ENCODE measurements at places on chromosomes 3 and 15. TPM values are rescaled to one million over a fixed set of nuclear protein-coding genes. Genes with fewer than 3 reads are reported as not detected.

GPR149 gene
- 0.37 TPM for total RNA-seq

ADCY5 gene
- 75.2 TPM for total RNA-seq

HGD gene
- 0.96 TPM for total RNA-seq

TMCO5A gene
- not detected for total RNA-seq

BCL2A1 gene
- total RNA-seq, result 1.1 TPM

PSTPIP1 gene
- 6.5 TPM for total RNA-seq

DNA sequence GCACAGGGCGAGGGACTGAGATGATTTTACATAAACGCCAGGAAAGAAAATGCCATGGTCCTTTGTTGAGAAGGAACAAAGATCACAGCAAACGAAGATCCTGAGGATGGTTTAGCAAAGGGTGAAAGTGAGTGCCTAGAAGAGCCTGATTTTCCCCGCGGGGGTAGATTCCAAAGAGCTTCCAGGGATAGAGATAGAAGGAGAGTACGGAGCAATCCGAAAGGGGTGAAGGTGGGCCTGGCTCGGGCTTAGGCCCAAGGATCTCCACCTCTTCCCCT lies 977 bp downstream of the CDC25A start:
- DNase-seq, result no peak

DNA sequence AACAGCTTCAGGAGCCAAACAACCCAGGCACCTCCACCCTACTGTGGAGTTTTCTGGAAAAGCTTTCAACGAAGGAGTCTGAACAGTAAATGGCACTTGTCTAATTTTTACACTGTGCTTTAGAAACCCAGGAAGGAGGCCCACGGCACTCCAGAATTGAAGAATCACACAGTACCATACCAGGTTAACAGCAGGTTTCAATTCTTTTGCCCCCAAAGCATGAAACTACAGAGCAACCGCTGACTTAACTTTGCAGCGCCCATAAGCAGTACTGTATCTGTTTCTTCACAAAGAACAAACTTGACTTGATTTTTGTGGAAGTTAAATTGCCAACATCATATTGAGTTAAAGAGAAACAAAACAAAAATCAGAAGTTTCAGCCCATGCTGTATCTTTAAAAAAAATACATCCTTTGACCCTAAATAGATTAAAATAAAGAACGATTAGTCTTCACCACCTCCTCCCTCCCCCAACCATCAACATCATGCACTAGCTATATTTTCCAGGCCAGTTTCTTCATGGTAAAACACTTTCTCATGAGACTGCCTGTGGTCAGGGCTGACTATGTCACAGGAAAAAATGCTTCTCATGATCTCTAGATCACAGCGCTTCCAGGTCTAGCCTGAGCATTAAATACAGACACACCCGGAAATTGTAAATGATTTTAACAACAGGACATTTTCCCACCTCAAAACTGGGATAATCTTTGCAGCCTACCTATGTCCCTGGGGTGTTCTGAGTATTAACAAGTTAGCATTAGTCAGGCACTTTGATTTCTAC lies 456.3 kb downstream of the FOXP1 start:
- DNase-seq, result no peak

DNA sequence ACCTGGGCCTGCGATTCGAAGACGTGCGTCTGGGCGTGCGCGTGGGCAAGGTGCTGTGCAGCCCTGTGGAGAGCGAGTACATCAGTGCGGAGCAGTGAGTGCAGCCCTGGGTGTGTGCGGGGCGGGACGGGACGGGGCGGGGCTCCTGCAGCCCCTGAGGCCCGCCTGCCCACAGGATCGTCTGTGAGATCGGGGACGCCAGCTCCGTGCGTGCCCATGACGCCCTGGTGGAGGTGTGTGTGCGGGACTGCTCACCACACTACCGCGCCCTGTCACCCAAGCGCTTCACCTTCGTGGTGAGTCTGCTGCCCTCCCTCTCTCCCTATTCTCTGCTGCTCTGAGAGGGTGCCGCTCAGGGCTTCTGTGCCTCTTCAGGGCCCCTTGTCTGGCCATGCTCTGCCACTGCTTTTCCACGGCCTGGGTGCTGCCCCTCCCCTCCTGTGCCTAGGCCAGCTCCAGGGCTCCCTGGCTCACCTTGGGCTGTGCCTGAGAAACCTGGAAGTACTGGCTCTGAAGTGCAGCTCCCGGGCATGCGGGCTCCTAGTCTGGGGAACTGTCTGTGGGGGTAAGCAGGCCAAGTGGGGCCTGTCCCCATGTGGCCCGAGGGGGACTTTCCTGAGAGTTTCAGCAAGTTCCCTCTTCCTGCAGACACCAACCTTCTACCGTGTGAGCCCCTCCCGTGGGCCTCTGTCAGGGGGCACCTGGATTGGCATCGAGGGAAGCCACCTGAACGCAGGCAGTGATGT lies 31.8 kb downstream of the PLXNA1 start:
- DNase-seq, result no peak

DNA sequence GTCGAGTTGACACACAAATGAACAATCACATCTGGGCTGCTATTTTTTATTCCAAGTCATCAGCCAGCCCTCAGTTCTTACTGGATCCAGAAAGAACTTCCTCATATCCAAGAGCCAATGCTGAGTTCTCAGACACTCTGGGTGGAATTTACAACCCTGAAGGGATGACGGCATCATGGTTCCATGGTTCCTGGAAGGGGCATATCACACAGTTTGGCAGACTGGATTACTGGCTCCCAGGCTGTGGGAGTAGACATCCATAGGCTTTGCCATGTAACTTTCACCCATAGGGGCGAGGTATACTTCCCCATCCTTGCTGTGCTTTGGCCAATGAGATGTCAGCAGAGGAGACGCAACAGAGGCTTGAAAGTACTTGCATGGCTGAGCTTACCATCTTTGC lies 26.9 kb upstream of the KBTBD12 start:
- no peak for DNase-seq

DNA sequence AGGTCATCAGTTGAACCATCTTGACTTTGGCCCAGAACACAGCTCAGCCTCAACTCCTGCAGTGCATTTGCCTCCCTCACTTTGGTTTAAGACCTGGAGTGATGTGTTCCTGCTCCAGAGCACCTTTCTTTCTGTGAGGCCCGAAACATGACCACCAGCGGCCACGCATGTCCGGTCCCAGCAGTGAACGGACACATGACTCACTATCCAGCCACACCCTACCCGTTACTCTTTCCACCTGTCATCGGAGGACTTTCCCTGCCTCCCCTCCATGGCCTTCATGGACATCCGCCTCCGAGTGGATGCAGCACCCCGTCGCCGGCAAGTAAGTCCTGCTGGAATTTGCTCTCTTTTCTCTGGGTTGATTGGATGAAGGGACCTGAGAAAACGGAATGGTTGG lies 253.8 kb upstream of the RARB start:
- DNase-seq, result no peak

- DNase-seq, result no peak
These were observed 146.5 kb downstream of the TNIK start for GRCh38 chr3:171313702-171314101.

DNA sequence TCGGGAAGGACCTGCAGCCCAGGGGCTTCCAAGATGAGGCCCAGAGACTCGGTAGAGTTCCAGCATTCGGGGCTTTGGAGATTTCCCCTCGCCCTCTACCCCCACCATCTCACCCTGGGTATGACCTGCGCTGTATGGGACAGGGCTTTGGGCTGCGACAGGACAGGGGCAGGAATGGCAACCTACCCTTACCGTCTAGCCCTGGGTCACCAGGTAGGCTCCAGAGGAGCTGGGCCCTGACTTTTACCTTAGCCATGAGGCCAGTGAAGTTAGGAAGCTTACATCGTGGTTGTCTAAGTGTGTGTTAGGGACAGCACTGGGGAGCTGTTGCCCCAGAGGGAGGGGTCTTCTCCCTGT lies 683 bp downstream of the PPM1M start:
- no peak for DNase-seq

Data from dorsolateral prefrontal cortex (tissue), 122 donors.